ENCODE measurements at places on chromosomes 16 and 17.
A peak's percentile ranks its signal among the peaks of the same experiment; 100 is the strongest.

- no peak for DNase-seq
Measured at GRCh38 chr17:61362396-61362795, 37.2 kb upstream of the TBX2 start.

DNA sequence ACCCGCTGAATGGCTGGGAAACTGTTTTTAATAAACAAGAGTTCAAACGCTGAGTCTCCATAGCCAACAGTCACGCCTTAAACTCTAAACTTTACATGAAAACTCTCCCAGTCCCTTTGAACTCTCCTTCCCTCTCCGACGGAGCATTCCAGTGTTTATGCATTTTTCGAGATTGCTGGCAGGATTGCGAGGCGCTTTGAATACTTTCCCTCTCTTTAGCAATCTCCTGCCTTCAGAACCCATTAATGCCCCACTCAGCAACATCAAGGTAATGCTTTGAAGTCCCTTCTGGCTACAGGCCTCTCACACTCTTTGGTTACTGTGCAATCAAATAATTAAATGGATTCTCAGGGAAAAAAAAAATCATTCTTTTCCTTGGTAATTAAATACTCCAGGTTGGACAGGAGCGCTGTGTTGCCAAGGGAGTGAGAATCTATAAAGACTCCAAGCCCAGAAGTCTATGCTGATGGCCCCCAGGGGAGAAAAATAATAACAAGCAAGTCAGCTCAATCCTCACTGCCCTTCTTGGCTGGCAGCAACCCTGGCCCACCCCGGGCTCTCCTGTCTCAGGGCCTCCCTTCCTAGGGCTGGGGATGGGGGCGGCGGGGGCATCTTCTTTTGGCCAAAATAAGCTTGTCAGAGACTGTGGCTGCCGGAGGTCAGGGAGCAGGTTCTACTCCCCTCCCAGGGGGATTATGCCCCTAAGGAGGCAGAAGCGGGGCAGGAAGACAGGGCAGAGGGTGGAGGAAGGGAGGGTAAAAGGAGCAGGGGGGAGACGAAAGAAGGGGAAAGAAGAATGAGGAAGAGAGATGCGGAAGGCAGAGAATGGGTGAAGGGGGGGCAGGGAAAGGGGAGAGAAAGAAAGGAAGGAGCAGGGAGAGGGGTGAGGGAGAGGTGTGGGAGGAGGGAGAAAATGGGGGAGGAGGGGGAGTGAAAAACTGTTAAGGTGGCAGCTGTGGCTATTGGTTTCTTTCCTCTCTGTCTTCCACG is 45.2 kb downstream of the AXIN2 start:
- no peak for DNase-seq

DNA sequence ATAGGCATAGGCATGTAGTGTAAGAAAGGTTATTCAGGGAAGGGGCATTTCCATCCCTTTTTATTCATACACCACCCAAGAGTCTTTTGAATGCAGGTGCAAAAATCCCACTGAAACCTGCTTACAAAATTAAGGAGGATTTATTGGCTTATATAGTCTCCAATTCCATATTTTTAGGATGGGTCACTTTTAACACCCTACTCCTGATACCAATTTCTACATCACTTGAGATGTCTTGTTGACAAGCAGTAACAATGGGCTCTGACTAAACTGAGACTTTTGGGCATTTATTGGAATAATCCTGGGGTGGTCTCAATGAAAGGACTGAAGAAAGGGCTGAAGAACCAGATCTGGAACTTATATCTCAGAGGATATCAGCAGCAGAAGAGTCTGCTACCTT is 18.9 kb upstream of the NKD1 start:
- DNase-seq = no peak

- DNase-seq = no peak
Measured at GRCh38 chr17:521183-521525, 168.5 kb upstream of the RPH3AL start.

DNA sequence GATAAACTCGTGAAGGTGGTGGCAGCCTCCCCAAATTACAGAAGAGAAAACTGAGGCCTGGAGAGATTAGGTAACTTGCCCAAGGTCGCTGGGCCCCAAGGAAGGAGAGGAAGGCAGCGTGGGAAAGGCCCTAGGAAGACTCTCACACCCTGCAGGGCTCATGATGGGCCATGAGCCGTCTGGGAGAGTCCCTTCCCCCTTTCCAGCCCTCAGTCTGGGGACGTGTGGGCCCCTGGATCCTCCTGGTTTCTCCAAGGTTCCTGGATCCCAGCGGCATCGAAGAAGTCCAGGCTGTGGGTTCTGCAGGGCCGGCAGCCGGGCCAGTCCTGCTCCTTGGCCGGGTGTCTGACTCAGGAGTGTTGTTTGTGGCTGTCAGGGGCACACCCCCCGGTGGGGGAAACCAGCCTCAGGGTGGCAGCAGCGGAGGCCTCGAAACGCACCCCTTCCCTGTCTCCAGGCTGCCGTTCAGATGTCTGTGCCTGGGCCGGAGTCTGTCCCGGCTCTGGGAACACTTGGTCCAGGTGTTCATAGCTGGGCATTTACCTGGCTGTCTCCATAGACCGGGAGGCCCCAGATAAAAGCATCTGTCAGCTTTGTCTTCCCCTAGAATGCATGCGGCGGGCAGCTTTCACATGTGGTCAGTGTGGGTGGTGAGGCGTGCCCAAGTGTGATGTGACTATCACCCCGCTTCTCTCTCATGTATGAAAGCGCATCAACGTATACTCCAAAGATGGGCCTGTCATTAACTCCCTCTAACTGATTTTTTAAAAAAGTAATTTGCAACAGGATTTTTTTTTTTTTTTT is 3.7 kb upstream of the RAP1GAP2 start:
- DNase-seq = peak; percentile 73

- DNase-seq = no peak
Measured at GRCh38 chr17:57785022-57785421, 39.9 kb upstream of the CCDC182 start.

- DNase-seq = no peak
Measured at GRCh38 chr17:40678902-40679522, 14.0 kb upstream of the KRT222 start.

- DNase-seq = no peak
Measured at GRCh38 chr16:65365732-65366715, 244.2 kb upstream of the CDH11 start.

DNA sequence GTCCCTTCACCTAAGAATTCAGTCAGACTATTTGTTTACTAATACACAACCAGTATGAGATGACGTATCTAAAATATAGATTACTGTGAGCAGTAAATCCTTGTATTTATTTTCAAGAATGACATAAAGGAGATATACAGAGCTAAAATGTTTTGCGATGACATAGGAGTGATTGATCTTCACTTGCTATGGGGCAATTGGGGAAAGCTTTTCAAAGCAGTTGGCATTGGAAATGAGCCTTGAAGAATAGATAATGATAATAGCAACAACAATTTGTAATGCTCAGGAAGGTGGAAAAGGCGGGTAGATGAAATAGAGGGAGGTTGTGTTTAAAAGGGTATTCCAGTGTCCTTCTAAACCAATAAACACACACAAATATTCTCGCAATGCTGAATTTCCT is 623.7 kb downstream of the CDH8 start:
- DNase-seq = no peak

- DNase-seq = no peak
Measured at GRCh38 chr16:27325736-27326135, 12.0 kb downstream of the IL4R start.

GRCh38 chr17:63537001-63537400 is 13.3 kb upstream of the DCAF7 start:
- no peak for DNase-seq

- DNase-seq = no peak
Measured at GRCh38 chr16:67016681-67017420, 12.1 kb upstream of the CBFB start.

DNA sequence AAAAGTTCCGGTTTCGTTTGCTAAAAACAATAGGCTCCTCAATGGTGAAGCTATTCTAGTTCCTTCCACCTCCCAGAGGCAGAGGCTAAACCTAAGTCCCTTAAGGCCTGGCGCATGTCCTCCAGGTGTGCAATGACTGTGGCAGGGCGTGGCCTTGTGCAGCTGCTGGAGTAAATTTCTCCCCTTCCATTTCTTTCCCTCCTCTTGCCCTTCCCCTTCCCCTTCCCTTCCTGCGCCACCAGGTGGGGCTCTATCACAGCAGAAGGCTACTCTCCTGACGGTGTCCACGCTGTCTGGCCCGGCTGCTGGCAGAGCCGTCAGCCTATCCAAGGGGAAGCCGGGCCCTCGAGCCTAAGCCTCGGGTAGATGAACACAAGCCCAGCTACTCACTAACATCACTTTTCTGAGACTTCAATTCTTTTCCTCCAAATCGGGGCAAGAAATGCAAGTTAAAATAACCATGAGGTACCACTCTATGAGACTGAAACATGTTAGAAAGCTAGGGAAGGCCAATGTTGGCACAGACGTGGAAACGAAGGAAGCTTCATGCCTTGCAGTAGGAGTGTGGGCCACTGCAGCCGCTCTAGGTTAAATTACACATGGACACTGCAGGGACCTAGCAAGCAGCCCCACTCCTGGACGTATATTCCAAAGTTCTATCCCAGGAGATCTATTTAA is 34.4 kb downstream of the C16orf78 start:
- peak; percentile 54 for DNase-seq

GRCh38 chr17:74217037-74217730 is 3.8 kb downstream of the TTYH2 start:
- DNase-seq = no peak

GRCh38 chr17:74527081-74527480 is 4.2 kb downstream of the CD300LB start:
- no peak for DNase-seq

GRCh38 chr17:78664476-78665386 is 87.5 kb upstream of the DNAH17 start:
- no peak for DNase-seq

- DNase-seq = no peak
Measured at GRCh38 chr16:75262104-75262799, 10.8 kb upstream of the BCAR1 start.

DNA sequence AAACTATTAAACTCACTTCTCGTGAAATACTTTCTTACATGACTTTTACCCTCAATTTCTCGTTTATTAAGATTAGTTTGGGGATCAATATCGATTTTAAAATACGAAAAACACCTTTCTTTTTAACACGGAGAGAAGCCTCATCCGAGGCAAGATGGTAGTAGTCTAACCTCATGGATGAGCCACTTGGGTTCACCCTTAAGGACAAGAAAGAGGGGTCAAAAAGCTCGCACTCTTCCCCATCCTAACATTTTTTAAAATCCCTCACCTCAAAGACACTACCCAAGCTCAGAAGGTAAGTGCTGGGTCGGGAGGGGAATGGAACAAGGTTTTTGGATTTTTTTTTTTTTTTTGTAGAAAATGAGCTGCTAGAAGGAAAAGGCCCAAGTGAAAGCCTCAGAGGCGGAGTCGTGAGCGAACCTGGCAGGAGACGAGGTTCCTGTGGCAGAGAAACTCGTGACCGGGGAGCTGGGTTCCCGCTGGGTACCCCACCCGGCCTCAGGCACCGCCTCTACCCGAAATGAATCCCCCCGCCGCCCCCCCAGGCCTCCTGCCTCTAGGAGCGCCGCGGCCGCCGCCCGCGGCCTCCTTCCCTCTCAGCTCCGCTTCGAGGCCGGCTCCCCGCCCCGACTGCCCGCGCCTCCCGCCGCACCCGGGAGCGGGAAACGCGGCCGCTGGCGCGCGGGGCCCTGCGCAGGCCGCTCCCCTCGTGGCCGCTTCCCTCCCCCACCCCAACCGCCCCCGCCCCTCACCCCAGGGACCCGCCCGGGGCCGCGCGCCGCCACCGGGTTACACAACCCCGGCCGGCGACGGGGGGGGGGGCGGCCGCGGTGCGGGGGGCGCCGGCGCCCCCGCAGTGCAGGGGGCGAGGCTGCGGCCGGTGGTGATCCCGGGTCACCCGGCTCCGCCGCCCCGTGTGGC is 1.6 kb downstream of the NUFIP2 start:
- peak; percentile 66 for DNase-seq

DNA sequence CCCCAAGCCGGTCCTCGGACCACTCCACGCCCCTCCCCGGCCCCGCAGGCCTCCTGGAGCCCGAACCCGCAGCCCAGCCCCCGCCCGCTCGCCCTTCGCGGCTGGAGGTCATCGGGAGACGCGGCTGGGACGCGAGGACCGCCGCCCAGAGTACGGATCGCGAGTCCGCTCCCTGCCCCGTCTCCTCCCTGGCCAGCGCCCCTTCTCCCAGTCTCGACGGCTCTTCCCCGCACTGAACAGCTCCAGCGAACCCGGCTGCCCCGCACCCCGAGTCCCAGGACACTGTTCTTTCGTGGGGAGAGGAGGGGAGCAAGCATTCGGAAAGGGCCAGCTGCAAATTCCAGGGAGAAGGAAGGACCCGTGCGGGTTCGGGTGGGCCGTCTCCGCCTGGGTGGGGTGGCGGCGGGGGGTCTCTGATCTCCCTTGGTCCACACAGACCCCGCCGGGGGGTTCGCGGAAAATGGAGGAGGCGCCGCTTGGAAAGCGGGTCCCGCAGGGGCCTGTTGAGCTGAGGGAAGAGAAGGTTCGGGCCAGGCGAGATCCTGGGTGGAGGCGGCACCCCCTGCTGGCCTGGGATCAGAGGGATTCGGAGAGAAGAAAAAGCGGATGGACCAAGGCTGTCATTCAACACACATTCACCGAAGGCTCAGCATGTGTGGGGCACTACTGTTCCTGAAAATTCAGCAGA is 632 bp upstream of the RTN4RL1 start:
- no peak for DNase-seq

DNA sequence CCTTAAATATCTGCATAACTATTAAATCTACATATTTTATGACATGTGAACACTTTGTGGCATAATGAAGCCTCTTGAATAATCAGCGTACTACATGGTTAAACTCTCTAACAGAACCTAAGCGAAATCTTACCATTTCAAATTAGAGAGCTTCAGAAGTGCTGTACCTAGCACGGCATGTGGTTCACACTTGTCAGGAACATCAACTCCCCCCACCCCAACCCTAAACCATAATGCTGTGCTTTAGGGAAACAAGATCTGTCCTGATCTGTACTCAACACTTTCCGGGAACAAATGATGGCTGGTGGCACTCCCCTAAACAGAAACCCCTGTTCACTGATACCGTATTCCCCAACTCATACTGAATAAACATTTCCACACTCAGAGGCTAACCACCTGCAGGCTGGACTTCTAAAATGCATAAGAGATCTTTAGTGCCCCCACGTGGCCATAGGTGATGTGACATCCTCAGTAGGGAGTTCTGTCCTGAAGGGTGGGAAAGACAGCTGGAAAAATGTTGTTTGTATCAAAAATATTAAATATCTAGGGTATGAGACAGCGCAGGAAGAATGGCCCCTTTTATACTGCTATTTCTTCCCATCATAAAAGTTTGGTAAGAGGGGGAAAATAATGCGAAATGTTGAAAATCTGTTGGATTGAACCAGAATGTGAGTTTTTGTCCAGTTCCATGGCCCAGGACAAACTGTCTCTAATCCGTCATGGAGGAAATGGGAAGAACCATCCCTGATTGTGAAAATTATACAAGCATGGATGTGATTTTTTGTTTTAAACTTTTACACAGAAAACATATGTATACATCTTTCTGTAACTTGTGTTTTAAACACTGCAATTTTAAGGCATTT is 88.6 kb downstream of the USP31 start:
- DNase-seq = peak; percentile 45

GRCh38 chr16:51035711-51036110 is 115.4 kb downstream of the SALL1 start:
- no peak for DNase-seq
